ENCODE measurements at places on chromosomes 7 and 10. TPM values are rescaled to one million over a fixed set of nuclear protein-coding genes. Genes with fewer than 3 reads are reported as not detected.

Gene FKBP6
- total RNA-seq = not detected

Gene SUN3
- total RNA-seq = not detected

DNA sequence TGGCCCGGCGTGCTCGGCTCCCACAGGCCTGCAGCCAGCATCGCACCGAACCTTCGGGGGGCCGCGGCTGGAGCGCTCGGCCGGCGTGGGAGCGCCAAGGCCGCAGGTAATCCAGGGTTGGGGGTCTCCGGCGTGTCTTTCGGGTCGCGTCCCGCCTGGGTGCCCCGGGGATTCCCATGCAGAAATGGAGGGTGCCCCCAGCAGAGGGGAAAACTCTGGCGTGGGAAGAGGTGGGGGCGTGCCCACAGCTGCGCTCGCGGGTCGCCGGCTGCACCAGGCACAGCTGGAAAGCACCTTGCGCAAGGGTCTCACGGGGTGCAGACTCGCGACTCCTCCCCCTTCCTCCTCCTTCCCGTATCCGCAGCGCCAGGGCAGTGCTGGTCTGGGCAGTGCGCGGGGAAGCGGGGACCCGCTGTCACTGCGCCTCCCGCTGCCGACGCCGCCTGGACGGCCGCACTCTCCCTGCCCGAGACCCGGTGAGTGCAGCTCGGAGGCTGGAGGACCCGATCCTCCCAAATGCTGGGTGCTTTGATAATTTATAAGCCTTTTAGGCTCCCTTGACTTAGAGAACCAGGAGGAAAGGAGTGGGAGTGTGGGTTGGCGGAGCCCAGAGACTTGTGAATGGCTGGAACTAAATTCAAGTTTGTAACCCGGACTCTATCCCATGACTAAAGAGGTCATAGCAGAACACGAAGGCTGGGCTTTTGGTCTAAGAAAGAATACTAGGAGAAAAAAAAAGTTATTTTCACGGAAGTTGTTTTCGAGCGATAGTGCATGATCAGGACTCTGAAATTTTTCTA, 489 bp downstream of the MAP3K8 start:
- H3K4me3 ChIP-seq = peak overlapping the region; percentile 87
- no peaks in the 10 kb centered on the region for H3K36me3 ChIP-seq
- H3K27ac ChIP-seq = peak overlapping the region; percentile 99
- peak; percentile 45 for DNase-seq
- peaks cover 52% of the 10 kb centered on the region for H3K4me1 ChIP-seq

DNA sequence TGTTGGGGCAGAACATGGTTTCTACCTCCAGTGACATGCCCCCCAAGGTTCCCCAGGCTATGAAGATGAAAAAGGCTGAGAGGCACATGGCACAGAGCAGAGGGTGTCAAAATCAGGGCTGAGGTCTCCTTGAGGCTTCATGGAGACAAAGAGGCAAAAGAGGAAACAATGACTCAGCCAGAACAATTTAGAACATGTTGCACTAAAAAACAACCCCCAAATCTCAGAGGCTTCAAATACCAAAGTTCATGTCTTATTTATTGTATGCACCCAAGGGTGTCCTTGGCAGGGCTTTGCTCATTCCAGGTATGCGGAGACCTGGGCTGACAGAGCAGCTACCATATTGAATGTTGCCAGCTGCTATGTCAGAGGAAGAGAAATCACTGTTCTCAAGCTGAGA, 964.1 kb downstream of the GRID1 start:
- no peak overlapping the region for H3K27ac ChIP-seq
- H3K27me3 ChIP-seq = peaks cover 2% of the 10 kb centered on the region
- no peak overlapping the region for H3K4me3 ChIP-seq
- H3K4me1 ChIP-seq = no peaks in the 10 kb centered on the region
- H3K36me3 ChIP-seq = no peaks in the 10 kb centered on the region
- no peak for DNase-seq

DNA sequence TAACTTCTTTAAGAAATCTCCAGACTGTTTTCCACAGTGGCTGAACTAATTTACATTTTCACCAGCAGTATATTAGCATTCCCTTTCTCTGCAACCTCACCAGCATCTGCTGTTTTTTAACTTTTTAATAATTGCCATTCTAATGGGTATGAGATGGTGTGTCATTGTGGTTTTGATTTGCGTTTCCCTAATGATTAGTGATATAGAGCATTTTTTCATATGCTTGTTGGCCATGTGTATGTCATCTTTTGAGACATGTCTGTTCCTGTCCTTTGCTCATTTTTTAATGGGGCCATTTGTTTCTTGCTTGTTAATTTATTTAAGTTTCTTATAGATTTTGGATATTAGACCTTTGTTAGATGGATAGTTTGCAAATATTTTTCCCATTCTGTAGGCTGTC, 68.8 kb downstream of the SLC39A12 start:
- no peak overlapping the region for H3K4me3 ChIP-seq
- DNase-seq = no peak
- no peaks in the 10 kb centered on the region for H3K27me3 ChIP-seq
- no peaks in the 10 kb centered on the region for H3K36me3 ChIP-seq

Gene CALHM1
- total RNA-seq = not detected

- H3K27me3 ChIP-seq = peaks cover 64% of the 10 kb centered on the region
- H3K27ac ChIP-seq = no peak overlapping the region
- H3K36me3 ChIP-seq = no peaks in the 10 kb centered on the region
- H3K4me1 ChIP-seq = no peaks in the 10 kb centered on the region
- H3K4me3 ChIP-seq = no peak overlapping the region
Observed at GRCh38 chr7:30970074-30970473, 6.3 kb downstream of the GHRHR start.

Gene ACSM6
- not detected for total RNA-seq

- peaks cover 25% of the 10 kb centered on the region for H3K4me1 ChIP-seq
- H3K27ac ChIP-seq = no peak overlapping the region
- H3K27me3 ChIP-seq = no peaks in the 10 kb centered on the region
- no peak overlapping the region for H3K4me3 ChIP-seq
Observed at GRCh38 chr7:129228633-129229032, 3.8 kb downstream of the AHCYL2 start.

Gene EN2
- not detected for total RNA-seq
